ENCODE measurements at places on chromosomes 6 and 20.

DNA sequence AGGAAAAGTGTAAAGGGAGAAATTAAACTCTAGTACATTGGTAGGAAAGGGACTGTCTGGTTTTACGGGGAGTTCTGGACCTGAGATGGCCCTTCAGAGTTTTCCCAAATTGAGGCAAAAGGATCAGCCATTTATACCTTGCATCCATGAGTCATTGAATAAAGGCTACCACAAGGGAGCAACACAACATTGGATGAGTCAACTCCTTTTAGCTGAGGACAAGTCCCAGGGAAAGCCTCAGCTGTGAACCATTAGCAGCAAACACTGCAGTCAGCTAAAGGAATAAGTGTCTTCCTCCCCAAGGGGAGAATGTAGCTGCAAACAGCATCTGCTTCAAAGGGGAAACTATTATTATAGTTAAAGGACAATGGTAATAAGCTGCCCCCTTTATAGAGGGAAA is 468.7 kb upstream of the ID4 start:
- DNase-seq, result no peak

DNA sequence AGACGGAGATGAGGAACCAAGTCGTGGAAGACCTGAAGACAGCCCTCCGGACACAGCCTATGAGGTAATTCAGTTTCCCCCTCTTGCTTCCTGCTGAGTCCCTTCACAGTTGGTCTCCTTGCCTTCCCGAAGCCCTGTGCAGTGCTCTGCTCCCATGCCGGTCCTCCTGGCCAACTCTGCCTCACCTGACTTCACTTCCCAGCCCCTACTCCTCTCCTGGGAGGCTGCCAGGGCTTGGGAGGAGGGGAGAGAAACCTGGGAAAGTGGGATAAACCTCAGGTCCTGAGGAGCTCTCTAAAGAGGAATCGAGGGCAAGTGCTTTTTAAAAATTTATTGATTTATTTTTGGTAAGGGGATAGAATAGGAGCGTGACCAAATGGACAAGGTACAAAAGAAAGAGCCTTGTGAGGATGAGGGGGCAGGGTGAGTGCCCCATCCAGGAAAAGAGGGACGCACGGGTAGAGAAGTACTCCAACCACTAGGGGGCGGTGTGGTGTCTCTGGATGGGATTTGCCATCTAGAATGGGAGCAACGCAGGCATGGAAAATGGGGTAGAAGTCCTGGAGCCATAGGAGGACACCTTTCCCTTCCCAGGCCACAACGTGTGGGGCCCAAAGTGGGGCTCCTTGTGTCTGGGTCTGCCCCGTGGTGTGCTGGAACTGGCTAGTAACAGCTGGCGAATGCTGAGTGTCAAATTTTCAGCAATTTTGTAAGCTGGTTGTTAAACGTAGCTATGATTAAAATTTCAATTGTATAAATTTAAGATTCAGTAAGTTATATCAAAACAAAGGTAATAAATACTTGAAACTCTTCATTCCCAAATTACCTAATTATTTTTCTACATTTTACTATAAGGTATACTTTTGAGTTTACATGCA is 69.0 kb downstream of the MOCS1 start:
- no peak for DNase-seq

GRCh38 chr20:55760586-55760985 is 244.7 kb downstream of the CBLN4 start:
- no peak for DNase-seq

DNA sequence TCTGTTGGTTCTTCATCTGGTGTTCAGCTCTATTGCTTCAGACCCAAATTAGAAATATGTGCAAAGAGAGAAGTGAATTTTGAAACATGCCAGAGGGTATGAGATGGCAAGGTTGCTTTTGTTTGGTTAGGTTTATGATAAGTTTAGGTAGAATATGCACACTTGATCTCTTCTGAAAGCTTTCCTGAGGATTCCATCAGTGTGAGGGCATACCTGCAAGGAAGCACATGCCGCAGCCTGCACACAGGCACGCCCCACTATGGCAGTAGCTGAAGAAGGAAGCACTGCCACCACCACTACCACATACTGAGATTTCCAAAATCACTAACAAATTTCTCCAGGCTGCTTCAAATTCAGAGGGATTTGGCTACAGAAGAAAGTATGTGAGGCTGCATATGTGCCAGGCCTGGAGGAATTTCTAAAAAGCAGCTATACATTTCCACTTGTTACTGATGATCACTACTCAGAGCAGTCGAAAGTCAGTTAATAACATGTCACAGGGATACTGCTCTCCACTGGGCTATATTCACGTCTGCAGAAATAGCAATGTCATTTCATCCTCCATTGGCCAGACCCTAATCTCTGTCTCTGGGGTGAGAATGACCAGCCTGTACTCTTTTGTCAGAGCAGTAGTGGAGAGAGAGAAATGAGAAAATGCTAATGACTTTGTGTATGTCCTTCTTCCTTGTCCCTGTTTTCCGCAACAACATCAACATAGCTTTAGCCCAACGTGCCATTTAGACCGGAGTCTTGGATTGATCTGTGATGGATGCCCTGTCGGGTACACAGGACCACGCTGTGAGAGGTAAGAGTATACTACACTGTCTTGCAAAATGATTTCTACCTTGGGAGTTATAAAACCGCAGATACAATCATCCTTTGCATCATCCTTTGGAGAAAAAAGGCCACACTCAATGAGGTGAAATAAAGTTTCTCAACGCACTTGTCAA is 396.7 kb downstream of the LAMA2 start:
- DNase-seq, result no peak

Data from NCI-H1436 treated with DMSO at 0.1 percent for 48 hours (cell line).